Neural crest cell (in vitro differentiated cells): ENCODE measurements at places on chromosomes 6 and 20.

DNA sequence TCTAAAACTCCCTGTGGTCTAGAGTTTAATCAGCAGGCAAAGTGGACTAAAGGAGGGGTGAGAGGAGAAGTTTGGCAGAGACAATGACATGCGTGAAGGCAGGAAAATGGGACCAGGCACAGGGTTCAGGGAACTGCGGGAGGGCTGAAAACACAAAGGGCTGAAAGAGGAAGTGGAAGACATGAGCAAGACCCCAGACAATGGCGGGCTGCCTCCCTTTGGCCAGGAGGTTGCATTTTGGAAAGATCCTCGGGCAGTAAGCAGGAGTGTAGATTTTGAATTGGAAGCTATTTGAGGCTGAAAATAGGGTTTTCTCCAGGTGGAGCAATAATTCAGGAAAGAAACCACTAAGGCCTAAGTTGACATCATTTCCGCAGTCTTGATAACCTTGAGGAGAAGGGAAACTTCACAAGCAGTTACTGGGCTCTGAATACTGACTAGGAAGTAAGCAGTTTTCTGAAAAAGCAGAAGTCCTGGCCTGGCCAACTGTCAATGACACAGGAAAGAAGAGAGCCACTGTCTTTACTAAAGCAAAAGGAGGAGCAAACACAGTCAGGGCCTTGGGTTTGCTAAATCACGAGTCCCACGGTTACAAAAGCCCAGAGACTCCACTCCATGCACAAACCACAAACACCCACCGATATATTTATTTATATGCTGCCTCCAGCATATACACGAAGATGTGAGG lies 3.4 kb downstream of the LY86 start:
- H3K27ac ChIP-seq: no peak overlapping the region
- H3K4me1 ChIP-seq: no peaks in the 10 kb centered on the region
- no peak for DNase-seq
- no peak overlapping the region for H3K4me3 ChIP-seq

- no peak for DNase-seq
- H3K27ac ChIP-seq: no peak overlapping the region
- no peaks in the 10 kb centered on the region for H3K36me3 ChIP-seq
- no peaks in the 10 kb centered on the region for H3K4me1 ChIP-seq
These were observed 12.9 kb downstream of the OR2A4 start for GRCh38 chr6:131688286-131688685.

DNA sequence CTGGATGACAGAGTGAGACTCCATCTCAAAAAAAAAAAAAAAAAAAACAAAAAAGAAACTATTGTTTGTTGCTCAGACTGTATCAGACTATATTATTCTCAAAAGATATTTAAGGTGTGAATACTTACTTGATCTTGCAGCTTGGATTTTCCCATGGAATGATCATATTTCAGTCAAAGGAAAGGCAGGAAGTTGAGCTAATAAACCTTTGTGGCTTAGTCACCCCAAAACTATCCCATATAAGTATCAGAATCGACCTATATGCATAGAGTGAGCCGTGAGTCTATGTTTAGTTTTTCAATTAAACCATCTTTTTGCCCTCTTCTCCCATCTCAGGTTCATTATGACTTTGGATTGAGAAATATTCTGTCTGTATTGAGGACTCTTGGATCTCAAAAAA lies 152.6 kb downstream of the DNAH8 start:
- no peak overlapping the region for H3K4me3 ChIP-seq
- H3K4me1 ChIP-seq: no peaks in the 10 kb centered on the region
- peaks cover 17% of the 10 kb centered on the region for H3K27me3 ChIP-seq
- H3K36me3 ChIP-seq: no peaks in the 10 kb centered on the region
- DNase-seq: no peak

- H3K4me3 ChIP-seq: no peak overlapping the region
- no peaks in the 10 kb centered on the region for H3K36me3 ChIP-seq
- no peaks in the 10 kb centered on the region for H3K27me3 ChIP-seq
- H3K4me1 ChIP-seq: peaks cover 16% of the 10 kb centered on the region
- H3K27ac ChIP-seq: no peak overlapping the region
These were observed 58.3 kb downstream of the KIF6 start for GRCh38 chr6:39666706-39667489.

- no peak overlapping the region for H3K27ac ChIP-seq
- DNase-seq: no peak
- H3K4me1 ChIP-seq: no peaks in the 10 kb centered on the region
- H3K27me3 ChIP-seq: peaks cover 2% of the 10 kb centered on the region
- no peaks in the 10 kb centered on the region for H3K36me3 ChIP-seq
These were observed 22.5 kb downstream of the KLHL32 start for GRCh38 chr6:96947055-96947454.

DNA sequence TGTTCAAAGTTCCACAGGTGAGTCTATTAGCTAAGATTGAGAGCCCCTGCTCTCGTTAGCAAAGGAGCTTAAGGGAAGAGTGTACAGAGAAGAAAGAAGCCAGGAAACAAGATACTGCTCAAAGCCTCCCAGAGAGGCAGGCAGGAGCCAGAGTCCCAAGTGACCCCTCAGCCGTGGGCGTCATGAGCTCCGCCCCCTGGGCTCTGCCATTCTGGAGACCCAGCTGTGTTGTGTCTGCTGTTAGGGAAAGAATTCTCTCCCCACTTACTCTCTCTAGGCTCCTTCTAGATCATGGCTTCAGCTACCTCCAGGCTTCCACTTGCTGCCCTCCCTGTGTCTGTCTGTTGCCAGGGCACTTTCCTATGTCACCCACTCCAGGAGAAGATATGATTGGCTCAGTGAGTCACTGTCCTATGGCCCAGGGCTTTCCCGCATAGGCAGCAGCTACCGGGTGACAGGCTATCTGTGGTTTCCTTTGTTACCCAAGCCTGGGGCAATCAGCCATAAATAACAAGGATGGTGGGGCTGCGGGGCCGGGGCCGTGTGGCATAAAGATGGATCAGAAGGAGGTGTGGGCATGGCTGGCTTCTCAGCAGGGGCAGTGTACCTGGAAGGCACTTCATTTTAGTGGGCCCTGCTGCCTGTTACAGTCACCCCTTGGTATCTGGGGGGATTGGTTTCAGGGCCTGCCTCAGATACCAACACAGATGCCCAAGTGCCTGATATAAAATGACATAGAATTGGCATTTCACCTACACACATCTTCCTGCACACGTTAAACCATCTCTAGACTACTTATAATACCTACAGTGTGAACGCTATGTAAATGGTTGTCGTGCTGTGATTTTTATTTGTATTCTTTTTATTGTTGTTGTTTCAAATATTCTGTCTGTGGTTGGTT lies 118.9 kb downstream of the ARMC2 start:
- peak overlapping the region; percentile 53 for H3K27ac ChIP-seq
- peak; percentile 26 for DNase-seq
- no peaks in the 10 kb centered on the region for H3K36me3 ChIP-seq
- H3K4me1 ChIP-seq: peaks cover 13% of the 10 kb centered on the region
- H3K4me3 ChIP-seq: no peak overlapping the region
- H3K27me3 ChIP-seq: no peaks in the 10 kb centered on the region

DNA sequence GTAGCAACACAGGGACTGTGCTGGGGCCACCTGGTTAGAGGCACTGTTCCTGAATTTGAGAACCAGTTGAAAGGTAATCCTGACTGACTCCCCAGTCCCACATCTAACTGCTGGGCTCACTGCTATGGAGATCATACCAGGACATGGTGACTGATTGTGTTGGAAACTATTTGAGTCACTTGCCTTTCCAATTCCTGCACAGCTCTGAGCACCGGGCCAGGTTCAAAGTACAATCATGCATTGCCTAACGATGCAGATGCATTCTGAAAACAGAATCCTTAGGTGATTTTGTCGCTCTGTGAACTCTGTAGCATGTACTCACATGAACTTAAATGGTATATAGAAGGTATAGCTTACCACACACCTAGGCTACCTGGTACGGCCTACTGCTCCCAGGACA lies 215.3 kb downstream of the BMP7 start:
- H3K36me3 ChIP-seq: no peaks in the 10 kb centered on the region
- H3K4me1 ChIP-seq: peaks cover 6% of the 10 kb centered on the region
- H3K27me3 ChIP-seq: peaks cover 7% of the 10 kb centered on the region
- H3K4me3 ChIP-seq: no peak overlapping the region
- no peak overlapping the region for H3K27ac ChIP-seq

DNA sequence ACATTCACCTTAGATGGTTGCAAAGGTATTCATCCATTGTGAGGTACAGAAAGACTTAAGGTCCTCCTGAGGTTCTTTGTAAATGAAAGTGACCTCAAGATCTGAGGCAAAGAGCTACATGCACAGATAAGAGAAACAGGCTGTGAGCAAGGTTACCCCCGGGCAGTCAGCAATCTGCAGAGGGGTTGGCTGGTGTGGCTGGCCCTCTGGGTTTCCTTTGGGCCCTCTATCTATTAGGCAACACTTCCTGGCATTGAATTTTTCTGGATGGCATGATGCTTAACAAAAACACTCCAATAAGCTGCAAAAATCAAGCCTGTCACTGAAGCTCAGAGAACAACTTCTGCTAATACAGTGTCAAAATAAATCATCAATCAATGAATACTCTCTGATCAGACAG lies 48.9 kb upstream of the RALGAPA2 start:
- no peak overlapping the region for H3K27ac ChIP-seq
- H3K36me3 ChIP-seq: no peaks in the 10 kb centered on the region

DNA sequence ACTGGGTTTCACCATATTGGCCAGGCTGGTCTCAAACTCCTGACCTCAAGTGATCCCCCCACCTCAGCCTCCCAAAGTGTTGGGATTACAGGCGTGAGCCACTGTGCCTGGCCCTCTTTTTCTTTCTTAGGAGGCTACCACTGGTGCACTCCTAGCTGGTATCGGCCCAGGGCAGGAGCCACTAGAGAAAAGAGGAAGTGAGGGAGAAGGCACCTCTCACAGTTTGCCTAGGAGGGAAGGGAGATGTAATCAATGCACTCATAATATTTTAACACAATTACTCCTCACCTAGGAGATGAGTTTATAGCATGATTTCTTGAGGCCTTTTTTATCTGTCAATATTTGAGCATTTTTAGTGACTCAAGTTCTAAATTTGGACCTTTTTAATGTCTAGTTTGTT lies 189.0 kb upstream of the SOX4 start:
- H3K4me1 ChIP-seq: peaks cover under 1% of the 10 kb centered on the region
- no peak overlapping the region for H3K27ac ChIP-seq
- H3K36me3 ChIP-seq: no peaks in the 10 kb centered on the region
- no peak for DNase-seq
- H3K4me3 ChIP-seq: no peak overlapping the region

DNA sequence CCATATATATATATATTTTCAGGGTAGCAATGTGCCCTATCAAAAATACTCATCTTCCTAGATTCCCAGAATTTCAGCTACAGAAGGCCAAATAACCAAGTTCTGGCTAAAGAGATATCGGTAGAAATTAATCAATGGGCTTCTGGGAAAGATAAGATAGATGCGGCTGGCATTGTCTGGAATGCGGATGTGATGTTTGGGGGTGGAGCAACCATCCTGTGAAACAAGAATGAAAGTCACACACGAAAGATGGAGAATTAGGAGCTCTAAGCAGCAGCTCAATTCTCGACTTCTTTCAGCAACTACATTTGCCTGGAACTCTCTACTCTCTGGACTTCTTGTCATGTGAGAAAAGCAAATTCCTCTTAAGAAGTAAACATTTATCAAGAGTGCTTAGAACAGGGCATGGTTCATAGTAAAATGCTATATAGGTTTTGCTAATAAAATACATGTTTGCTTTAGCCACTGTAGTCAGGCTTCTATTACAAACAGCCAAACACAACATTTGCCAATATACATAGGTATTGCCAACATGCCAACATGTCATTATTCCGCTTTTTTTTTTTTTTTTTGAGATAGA lies 90.8 kb downstream of the CLIC5 start:
- H3K36me3 ChIP-seq: no peaks in the 10 kb centered on the region
- no peak for DNase-seq
- H3K27me3 ChIP-seq: peaks cover 2% of the 10 kb centered on the region
- no peak overlapping the region for H3K4me3 ChIP-seq

DNA sequence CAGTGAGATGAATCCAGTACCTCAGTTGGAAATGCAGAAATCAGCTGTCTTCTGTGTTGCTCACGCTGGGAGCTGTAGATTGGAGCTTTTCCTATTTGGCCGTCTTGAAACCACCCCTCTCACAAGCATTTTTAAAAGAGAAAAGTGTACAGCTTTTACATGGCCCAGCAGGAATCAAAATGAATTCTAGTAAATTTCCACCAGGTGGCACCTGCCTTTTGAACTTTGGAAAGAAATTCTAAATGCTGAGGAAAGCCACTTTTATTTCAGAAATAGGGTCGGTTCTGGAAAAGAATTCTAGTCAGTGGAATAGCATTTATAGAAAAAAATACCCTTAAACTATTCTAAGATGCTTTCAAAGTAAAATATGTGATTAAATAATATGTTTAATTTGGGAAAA lies 647.8 kb downstream of the CD109 start:
- H3K4me1 ChIP-seq: peaks cover 5% of the 10 kb centered on the region
- H3K36me3 ChIP-seq: no peaks in the 10 kb centered on the region
- no peak for DNase-seq
- H3K4me3 ChIP-seq: no peak overlapping the region
- H3K27ac ChIP-seq: no peak overlapping the region
- no peaks in the 10 kb centered on the region for H3K27me3 ChIP-seq

DNA sequence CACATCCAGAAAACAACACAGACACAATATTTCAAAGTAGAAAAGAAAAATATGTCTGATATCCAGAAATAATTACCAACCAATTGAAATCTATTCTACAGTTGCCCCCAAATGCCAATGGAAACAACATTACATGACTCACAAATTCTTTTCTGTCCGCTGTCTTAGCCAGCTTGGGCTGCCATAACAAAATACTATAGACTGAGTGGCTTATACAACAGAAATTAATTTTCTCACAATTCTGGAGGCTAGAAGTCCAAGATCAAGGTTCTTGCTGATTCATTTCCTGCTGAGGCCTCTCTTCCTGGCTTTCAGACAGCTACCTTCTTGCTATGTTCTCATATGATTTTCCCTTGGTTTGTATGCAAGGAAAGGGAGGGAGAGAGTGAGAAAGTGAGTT lies 698.1 kb downstream of the DHX35 start:
- H3K4me3 ChIP-seq: no peak overlapping the region
- no peaks in the 10 kb centered on the region for H3K36me3 ChIP-seq
- H3K4me1 ChIP-seq: peaks cover 8% of the 10 kb centered on the region
- H3K27me3 ChIP-seq: no peaks in the 10 kb centered on the region
- no peak for DNase-seq
